Activated naive CD4-positive, alpha-beta T cell (primary cell): ENCODE measurements at places on chromosomes 13 and 19.
A peak's percentile ranks its signal among the peaks of the same experiment; 100 is the strongest.

DNA sequence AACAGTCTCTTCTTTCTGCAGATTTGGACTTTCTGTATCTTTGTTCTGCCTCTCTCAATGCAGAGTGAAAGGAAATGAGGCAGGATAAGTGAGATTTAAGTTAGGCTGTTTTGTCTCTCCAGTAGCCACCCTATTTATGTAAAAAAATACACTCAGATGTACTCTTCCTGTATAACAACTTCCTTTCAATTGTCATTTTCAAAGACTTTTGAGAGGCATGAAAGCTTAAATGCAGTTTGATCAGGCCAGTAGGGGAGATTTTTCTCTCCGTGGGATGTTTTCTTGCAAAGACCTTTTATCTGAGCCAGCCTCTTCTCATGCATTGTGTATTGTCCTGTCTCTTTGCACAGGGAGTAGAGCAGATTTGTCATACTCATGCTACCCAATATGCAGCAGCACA lies 166.8 kb downstream of the SLITRK5 start:
- DNase-seq: no peak

DNA sequence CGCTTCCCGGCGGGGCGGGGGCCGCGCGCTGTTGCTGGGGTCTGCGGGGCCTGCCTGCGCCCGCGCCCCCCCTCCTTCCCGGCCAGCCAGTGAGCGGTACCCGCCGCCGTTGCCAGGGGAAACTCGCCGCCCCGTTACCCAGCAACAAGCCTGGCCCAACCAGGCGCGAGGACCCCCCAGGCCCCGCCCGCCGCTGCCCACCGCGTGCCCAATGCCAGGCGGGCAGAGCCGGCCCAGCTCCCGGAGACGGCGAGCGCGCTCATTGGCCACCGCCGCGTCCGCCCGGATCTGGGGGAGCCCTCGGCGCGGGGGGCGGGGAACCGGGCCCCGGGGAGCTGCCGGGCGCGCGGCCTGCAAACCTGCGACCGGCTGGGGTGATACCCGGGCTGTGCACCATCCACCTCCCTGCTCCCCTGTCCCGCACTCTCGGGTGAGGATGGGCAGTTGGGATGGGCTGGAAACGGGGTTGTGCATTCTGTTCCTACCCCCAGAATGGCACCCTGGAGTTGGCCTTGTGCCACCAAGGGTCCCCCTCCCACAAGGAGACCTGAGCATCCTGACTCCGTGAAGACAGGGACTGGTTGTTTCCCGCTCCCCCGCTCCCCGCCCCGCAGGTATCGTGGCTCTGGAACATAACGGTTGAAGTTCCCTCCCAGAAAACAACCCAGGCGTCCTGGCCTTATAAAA lies 8.8 kb upstream of the BBC3 start:
- no peak for DNase-seq

DNA sequence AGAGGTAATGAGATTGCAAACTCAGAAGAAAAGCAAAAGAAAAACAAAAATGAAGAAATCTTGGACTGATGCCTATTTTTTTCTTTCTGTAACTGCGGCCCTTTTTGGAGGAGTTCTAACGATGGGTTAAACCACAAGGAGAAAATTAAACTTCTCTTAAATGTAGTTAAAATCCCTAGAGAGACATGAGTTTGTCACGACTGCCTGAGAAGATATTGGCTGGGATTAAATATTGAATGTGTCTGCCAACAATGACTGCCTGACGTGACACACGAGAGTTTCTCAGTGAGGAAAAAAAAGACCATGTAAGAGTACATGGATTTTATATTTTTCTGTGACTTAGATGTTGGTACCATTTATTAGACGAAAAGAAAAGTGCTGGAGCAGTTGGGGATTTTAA lies 1013.4 kb downstream of the PCDH9 start:
- DNase-seq: no peak

DNA sequence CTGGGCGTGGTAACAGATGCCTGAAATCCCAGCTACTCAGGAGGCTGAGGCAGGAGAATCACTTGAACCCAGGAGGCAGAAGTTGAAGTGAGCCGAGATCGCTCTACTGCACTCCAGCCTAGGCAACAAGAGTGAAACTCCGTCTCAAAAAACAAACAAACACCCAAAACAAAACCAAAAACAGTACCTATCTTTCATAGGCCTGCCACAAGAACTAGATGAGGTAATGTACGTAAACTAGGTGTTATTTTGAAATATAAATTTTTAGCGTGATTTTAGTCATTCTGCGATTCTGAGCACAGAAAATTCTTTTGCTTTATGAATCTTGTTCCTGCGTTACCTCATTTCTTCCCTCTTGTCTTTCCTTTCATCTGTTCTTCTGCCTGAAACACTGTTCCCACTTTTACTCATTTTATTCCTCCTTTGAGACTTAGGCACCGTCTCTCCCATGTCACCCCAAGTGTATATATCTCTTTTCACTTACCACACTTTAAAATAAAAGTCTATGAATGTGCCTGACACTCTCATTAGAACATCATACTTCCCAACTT lies 238.2 kb upstream of the HTR2A start:
- no peak for DNase-seq

GRCh38 chr13:30153545-30154426 lies 153.6 kb downstream of the KATNAL1 start:
- DNase-seq: no peak

- DNase-seq: no peak
Measured at GRCh38 chr13:60973529-60973928, 442.1 kb downstream of the PCDH20 start.

- no peak for DNase-seq
Measured at GRCh38 chr13:100179276-100179675, 90.4 kb downstream of the PCCA start.

- no peak for DNase-seq
Measured at GRCh38 chr13:102198418-102199311, 203.2 kb downstream of the FGF14 start.

- DNase-seq: no peak
Measured at GRCh38 chr13:58728126-58728525, 1096.6 kb downstream of the PCDH17 start.

DNA sequence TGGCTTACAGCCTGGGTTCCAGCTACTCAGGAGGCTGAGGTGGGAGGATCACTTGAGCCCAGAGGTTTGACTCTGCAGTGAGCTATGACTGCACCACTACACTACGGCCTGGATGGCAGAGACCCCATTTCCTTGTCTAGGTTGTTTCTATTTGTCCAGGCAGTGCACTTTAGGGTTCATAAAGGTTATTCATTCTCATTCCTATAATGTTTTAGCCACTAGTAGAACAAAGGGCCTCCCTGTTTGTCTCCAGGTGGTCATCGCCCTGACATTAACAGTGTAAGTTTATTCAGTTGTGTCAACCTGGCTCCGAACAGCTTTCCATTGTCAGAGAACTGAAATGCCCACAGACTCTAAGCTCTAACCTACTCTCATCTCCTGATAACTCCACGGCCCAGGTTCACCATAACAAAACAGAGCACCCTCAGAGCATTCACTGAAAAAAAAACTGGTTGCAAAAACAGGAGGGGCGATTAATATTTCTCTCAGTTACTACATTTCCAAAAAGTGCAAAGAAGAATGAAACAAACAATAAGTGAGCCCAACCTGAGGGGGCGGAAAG lies 37.1 kb downstream of the SMAD9 start:
- no peak for DNase-seq

GRCh38 chr19:7213628-7214323 lies 80.4 kb downstream of the INSR start:
- no peak for DNase-seq

GRCh38 chr13:113155982-113156655 lies 2.3 kb upstream of the PROZ start:
- no peak for DNase-seq

GRCh38 chr13:66207610-66208009 lies 1022.5 kb downstream of the PCDH9 start:
- no peak for DNase-seq

DNA sequence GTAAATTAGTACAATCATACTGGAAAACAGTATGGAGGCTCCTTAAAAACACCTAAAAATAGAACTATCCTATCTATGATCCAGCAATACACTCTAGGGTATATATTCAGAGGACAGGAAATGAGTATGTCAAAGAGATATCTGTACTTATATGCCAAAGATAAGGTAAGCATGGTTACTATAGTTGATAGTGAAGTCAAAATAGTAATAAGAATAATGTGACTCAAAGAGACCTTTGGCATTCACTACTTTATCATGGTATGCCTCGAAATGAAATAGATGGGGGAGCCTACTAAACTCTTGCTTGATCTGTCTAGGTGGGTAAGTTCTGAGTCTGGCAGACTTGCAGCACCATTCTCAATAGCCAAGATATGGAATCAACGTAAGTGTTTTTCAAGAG lies 30.3 kb downstream of the FXYD5 start:
- no peak for DNase-seq

DNA sequence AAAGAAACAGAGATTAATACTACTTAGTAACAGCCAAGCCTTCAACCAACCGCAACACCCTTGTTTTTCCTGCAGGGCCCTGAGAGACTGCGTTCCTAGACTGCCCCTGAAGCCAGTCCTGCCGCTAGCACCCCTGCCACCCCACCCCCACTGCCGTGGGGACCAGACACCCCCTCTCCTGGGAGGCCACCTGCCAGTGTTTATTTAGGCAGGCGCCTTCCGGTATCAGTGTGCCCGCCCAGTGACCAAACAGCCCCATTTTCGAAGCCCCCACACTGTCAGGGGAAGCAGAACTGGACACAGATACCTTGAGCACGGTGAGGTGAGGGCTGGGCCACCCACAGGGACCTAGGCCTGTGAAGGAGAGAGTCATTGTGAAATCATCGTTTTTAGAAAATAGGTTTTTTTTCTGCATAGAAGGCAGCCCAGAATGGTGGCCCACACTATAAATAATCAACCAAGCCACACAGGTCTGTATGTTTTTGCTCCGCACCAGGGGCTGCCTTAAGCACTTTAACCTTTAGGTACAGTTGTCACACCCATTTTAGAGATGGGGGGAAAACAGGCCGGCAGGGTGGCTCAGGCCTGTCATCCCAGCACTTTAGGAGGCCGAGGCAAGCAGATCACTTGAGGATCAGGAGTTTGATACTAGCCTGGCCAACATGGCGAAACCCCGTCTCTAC lies 3.5 kb upstream of the TLE5 start:
- no peak for DNase-seq

GRCh38 chr13:111975539-111976473 lies 91.1 kb upstream of the SOX1 start:
- DNase-seq: no peak

DNA sequence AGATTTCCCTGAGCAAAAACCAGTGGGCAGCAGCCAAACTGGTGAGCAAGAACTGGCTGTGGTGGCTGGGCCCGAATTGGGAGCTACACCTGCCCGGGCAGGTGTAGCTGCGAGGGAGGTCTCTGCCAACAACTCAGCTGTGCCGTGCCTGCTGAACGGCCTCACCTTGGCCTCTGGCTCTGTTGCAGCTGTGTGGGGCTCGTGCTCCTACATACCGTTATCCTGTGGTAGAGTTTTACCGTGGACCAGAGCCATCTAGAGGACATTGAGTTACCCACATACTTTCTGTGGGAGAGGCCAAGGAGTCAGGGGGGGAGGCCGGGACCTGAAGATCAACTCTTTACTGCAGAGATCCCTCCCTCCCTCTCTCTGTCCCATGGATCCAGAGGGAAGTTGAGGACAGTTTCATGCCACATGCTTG lies 113.2 kb downstream of the TM9SF2 start:
- DNase-seq: no peak

- DNase-seq: no peak
Measured at GRCh38 chr13:23321535-23322241, 111.8 kb downstream of the SACS start.

GRCh38 chr19:56120371-56121179 lies 520 bp downstream of the ZNF787 start:
- DNase-seq: peak; percentile 70

- no peak for DNase-seq
Measured at GRCh38 chr19:42287017-42287826, 14.7 kb upstream of the PRR19 start.

- no peak for DNase-seq
Measured at GRCh38 chr19:4518345-4519171, at the start of gene PLIN4. PLIN4 (minus strand) TSS chr19:4518486; CDS start chr19:4518272, 214 bp downstream.

- no peak for DNase-seq
Measured at GRCh38 chr19:39420769-39421168, 8.3 kb downstream of the PLEKHG2 start.

DNA sequence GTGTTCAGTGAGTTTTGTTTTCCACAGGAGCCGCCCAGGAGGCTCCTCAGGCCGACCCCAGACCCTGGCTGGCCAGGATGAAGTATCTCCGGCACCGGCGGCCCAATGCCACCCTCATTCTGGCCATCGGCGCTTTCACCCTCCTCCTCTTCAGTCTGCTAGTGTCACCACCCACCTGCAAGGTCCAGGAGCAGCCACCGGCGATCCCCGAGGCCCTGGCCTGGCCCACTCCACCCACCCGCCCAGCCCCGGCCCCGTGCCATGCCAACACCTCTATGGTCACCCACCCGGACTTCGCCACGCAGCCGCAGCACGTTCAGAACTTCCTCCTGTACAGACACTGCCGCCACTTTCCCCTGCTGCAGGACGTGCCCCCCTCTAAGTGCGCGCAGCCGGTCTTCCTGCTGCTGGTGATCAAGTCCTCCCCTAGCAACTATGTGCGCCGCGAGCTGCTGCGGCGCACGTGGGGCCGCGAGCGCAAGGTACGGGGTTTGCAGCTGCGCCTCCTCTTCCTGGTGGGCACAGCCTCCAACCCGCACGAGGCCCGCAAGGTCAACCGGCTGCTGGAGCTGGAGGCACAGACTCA lies 12.9 kb downstream of the B3GNT3 start:
- no peak for DNase-seq

- DNase-seq: no peak
Measured at GRCh38 chr13:87680298-87680697, 9.1 kb downstream of the SLITRK5 start.

- DNase-seq: no peak
Measured at GRCh38 chr19:41565379-41565720, 10.6 kb upstream of the CEACAM21 start.

DNA sequence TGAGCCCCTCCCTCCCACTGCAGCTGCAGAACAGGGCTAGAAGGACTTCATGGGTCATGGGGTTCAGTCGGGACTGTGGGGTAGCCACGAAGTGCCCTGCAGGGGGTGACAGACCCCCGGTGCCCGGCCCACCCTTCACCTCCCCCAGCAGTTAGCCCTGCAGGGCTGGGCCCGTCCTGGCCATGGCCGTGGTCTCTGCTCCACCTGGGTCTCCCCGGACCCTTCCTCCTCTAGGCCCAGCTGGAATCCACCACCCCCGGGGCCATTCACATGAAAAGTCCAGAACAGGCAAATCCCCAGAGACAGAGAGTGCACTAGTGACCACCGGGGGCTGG lies 17.3 kb downstream of the MKNK2 start:
- DNase-seq: no peak

DNA sequence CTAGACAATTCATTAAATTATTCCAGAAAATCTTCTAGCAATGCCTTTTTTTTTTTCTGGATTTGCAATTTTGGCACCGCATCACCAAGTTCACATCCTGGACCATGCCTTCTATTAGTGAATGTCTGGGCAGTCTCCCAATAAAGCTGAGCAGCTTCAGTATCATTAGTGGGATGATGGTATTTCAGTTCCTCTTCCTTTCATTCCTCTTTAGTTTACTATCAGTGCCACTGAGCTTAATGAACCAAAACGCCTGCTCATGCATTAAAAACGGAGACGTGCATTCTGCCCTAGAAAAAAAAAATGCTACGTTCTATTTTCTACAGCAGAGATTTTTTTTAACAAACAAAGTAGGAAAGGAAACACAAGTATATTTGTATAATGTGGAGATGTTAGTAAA lies 343.0 kb downstream of the PCDH9 start:
- DNase-seq: no peak
